ENCODE measurements at places on chromosomes 2 and 18.
A peak's percentile ranks its signal among the peaks of the same experiment; 100 is the strongest.

DNA sequence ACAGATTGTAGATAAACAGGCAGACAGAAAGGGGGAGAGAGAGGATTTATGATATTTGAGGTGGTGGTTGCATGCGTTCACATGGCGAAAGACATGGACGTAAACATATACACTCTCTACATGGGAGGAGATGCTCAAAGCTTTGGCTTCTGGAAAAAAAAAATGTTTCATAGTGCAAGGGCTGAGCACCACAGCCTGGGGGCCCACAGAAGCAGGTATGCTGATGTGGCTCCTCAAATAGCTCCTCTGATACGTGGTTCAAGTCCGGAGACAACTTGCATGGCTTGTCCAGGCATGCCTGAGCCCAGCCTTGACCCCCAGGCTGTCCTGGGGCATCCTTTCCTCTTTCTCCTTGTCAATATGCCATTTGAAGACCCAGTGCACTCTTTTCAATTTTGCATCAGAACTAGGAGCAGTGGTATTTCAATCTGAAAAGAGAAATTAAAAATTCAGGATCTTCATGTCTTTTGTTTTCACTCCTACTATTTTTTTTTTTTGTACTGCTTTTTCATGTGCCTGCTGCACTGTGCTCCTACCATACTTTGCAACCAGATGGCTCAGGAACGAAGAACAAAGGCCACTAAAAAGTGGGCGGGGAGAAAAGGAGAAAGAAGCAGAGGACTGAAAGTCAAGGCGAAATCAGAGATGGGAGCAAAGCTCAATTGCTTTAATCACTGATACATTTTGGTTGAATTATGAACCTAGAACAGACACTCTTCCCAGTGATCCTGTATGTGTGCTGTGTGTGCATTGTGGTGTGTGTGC lies 495.7 kb upstream of the TCF4 start:
- DNase-seq: no peak

DNA sequence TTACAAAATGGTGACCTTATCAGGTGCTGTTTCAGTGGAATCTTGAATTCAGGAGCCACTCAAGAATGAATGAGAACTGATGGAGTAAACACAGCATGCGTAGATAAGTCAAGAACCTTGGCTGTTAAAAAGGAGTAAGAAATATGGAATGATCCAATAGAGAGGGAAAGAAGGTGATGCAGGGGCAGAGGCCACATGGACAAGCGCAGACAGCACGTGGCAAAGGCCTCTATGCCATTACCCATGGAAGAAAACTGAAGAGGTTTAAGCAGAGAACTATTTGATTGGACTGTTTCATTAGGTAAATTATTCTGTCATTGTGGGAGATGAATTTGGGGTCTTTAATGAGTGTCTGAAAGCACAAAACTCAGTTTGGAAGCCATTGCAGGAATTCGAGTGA lies 142.4 kb upstream of the RASGRP3 start:
- no peak for DNase-seq

DNA sequence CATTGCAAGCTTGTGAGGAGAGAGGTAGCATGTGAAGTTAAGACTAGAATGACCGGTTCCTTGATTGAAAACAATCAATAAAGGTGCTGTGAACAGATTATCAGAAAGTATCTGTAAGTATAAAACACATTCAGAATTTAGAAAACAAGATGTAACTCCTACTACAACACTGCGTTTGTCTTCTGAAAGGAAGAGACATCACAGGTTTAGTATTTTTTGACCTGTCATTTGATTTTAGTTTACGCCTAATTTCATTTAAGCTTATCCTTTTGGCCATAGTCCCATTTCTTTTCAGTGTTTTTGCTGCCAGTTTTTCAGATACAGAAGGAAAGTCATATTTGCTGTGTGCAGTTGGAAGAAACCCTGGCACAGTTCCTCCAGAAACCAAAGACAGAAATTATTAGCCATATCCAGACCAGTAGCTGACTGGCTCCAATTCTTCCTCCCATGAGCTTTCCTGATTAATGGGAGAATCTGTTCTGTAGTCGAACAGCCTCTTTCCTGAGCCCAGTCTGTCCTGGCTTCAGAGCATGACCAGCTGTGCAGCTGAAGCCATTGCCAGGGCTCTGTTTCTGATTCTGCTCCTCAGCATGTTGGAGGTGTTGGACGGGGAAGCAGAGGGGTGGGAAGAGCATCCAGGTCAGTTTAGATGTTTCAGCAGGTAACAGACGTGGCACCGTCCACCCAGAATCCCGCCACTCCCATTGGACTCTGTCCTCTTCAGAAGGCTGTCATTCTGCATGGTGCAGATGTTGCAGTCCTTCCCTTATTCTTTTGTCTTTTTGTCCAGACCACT lies 61.0 kb downstream of the CRIM1 start:
- no peak for DNase-seq

DNA sequence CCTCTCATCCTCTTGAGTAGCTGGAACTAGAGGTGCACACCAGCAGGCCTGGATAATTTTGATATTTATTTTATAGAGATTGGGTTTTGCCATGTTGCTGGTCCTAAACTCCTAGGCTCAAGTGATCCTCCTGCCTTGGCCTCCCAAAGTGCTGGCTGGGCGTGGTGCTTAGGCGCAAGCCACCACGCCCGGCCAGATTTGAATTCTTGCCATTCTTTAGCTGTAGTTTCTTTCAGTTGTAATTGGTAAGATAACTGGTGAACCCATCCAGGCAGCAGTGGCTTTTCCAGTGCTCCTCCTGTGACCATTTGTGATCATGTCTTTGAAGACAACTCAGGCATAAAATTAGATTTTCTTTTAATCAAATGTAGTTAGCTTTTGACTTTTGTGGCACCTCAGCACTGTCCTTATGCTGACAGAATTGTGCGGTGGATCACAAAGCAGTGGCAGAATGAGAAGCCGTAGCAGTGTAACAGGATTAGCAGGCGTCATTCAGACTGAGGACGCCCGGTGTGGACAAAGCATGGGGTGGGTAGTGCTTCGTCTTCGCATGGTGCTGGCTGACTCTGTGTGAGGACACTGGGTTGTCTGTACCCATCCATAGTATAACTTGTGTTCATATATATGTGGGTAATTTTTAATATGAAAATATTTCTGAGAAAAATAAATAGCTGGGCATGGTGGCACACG lies 30.0 kb upstream of the TOGARAM2 start:
- DNase-seq: no peak

DNA sequence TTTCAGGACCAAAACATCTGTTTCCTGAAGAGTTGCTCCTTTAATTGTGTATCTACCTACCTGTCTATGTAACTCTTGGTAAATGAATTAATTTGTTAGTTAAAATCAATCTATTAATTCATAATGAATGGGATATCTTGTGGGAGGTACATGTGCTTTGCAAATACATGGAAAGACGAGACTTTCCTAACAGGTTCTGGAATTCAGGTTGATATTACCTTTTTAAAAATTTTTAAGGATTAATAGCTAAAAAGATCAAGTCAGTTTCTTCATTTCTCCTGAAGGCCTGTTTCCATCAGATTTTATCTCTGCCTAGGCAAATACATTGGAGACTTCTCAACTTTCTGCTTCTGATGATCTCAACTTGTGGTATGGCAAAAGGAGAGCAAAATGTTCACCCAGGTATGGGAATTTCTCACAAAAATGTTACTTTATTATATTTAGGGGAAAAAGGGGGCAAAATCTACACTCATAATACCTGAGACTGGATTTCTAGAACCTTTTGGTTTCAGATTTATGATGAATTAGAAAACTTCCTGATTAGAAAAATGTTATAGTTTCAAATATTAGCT lies 7.4 kb downstream of the TFPI start:
- no peak for DNase-seq

GRCh38 chr2:57987835-57988573 lies 58.6 kb upstream of the VRK2 start:
- DNase-seq: no peak

DNA sequence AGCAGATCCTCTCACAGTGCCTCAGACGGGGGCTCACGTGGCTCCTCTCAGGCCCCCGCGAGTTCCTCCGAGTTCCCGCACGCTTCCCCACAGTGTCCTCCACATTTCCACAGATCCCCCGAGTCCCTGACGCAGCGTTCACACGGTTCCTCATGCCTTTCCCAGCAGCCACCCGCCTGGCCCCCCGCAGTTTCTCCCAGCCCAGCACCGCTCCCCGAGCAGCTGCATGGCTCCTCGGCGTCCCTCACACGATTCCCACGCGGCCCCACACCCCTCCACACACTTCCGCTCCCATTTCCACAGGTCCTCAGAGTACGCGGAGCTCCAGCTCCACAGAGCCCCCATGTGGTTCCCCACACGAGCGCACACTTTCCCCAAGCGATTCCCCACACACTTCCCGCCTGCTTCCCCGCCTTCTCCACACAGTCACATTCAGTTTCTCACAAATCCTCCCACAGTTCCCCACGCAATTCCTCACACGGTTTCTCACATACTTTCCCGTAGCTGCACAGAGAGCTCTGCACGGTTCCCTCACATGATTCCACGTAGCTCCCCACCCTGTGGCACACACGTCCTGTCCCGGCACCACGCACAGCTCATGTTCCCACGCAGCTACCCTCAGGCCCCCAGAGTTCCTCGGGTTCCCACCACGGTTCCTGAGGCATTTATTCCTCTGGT lies 39.9 kb downstream of the KIF1A start:
- peak; percentile 78 for DNase-seq

GRCh38 chr2:106113361-106113966 lies 80.6 kb downstream of the UXS1 start:
- no peak for DNase-seq

DNA sequence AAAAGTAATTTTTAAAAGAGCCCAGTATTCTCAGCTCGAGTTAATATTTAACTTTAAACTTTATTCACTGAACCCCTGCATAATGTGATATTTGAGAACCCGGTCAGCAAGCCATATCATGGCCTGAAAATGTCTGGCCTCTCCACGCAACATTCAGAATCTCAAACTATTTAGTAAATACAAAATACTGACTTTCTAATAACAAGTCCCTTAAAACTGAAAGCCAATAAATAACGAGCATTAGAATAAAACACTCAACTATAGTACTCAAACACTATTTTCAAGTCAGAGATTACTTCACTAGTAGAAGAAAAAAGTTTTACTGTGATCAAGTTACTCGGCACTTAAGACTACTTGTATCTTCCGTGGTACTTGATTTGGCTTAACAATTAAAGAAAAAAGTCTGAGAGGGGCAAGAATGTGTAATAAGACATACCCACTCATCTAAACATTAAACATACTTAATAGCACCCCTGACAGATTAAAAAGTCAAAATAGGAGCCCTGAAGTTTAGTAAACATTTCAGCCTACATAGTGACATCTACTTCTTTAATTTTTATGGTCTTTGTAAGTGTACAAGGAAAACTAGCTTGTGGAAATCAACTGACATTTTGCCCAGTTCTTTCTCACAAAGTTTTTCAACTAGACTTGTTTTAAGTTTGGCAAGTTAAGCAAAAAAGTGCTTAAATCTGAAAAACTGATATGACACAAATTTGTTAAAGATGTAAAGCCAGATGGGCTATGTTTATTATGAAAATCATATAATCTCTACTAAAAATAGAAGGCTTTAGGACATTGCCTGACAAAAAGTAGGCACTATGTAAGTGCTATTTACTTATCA lies 38.2 kb downstream of the RTN4 start:
- no peak for DNase-seq

- DNase-seq: peak; percentile 12
These were observed 722 bp downstream of the ACSL3 start for GRCh38 chr2:222861411-222862105.

GRCh38 chr18:10926621-10927161 lies 222.7 kb downstream of the PIEZO2 start:
- no peak for DNase-seq
